ENCODE measurements at places on chromosomes 12 and 14. TPM values are rescaled to one million over a fixed set of nuclear protein-coding genes. Genes with fewer than 3 reads are reported as not detected.

DNA sequence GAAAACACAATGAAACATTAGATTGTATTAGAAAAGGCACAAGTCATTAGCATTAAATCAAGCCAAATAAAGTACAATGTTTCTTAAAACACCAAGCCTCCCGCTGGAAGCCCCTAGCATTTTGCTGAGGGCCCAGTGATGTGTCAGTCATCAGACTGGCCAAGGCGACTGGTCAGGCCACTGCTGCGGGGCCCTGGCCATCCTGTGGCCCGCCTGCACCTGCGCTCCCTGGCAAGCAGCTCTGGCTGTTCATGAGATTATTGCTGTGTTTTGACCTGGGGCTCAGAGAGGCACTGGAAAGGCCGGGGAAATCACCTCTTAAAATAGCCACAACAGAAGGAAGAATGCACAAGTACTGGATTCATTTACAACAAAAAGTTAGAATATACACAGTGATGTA is 24.2 kb upstream of the AMN start:
- no peak for DNase-seq

Gene CATSPERB
- total RNA-seq = 0.99 TPM

- no peak for DNase-seq
Measured at GRCh38 chr12:132029503-132030300, 80.0 kb downstream of the EP400 start.

Gene IL22
- 0.38 TPM for total RNA-seq

Gene NUAK1
- total RNA-seq = 2.1 TPM

Gene TMEM119
- total RNA-seq = 5.3 TPM

GRCh38 chr12:54425702-54426101 is 6.6 kb upstream of the ITGA5 start:
- DNase-seq = no peak

GRCh38 chr14:93834699-93835371 is 46.5 kb upstream of the PRIMA1 start:
- DNase-seq = no peak

Gene RPGRIP1
- 0.19 TPM for total RNA-seq

GRCh38 chr14:53613404-53614253 is 343.0 kb downstream of the BMP4 start:
- DNase-seq = no peak

Gene OTOGL
- total RNA-seq = 0.42 TPM

GRCh38 chr12:52439845-52440244 is 5.7 kb upstream of the KRT75 start:
- DNase-seq = no peak

- no peak for DNase-seq
Measured at GRCh38 chr14:30355431-30355913, 203.5 kb upstream of the G2E3 start.

- DNase-seq = no peak
Measured at GRCh38 chr12:6234906-6235305, 34.7 kb downstream of the CD9 start.

Measured in thymus (tissue), 14 donors.